ENCODE measurements at places on chromosomes 5 and 9. TPM values are rescaled to one million over a fixed set of nuclear protein-coding genes. Genes with fewer than 3 reads are reported as not detected.

DNA sequence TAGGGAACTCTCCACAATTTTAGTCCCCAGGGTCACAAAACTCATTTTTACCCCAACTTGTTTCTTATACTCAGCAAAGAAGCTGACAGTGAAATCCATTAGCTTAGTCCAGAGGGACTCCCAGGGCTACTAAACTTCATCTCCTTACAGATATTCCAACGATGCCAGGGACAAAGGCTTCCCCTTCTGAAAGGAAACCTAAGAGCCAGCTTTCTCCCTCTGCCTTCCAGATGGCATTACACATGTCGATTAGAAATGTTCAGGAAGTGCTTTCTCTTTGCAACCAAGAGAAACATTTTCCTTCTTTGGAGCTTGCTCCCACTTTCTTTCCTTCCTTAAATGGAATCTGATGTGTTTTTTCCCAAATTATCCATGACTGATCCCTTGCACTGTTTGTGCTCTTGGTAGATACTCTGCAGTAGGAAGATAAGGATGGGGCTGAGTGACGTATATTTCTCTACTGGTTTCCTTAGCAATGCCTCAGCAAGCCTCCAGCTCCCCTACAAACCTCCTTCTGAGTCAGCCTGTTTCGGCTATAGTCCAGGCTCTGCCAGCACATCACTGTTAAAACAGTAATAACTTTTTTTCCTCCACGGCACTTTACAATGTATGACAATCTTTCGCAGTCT, 43.0 kb upstream of the HTR4 start:
- peak; percentile 10 for DNase-seq

DNA sequence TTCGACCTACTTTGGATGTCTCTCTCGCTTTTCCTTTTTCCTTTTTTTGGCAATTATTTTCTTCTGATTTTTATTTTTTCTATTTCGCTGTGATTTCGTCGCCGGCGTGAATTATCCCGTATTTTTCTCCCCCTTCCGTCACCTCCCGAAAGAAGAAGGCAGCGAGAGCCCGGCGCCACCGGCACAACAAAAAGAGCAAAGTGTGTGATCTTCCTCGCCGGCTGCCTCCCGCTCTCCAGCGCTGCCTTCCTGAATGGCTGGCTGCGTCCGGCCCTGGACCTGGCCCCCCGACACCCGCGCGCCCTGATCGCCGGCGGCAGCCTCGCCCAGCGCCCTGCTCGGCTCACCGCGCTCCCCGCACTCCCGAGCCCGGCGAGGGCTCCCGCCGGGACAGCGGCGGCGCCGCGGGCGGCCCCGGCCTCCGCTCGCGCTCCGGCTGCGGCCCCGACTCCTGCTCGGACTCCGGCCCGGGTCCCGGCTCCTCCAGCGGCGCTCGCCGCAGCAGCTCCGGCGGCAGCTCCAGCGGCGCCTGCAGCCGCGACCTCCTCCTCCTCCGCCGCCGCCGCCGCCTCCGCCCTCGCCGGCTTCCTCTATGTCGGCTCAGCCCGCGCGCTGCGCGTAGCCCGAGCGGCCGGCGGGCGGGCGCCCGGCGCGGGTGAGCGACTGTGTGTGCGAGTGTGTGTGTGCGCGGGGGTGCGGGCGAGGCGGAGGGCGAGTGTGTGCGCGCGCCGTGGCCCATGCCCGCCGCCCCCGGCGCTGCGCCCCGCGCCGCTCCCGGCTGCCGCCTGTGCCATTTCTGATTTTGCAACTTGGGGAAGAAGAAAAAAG, 960 bp downstream of the NR2F1 start:
- no peak for DNase-seq

GRCh38 chr5:149759986-149760853, 30.1 kb downstream of the PPARGC1B start:
- no peak for DNase-seq

DNA sequence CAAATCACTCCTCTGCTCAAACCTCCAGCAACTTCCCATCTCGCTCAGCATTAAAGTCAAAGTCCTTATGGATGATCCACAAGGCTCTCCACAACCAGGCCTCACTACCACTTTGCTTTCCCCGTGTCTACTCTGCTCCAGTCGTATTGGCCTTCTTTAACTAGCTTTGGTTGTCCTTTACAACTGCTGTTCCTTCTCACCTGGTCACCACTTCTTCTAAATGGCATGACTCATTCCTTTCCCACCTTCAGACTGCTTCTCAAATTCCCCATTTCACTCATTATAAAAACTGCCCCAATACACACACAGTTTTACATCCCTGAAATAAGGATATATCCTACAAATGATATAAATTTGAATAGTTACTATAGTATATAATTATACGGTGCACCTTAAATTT, 30.4 kb downstream of the CERT1 start:
- DNase-seq = no peak

DNA sequence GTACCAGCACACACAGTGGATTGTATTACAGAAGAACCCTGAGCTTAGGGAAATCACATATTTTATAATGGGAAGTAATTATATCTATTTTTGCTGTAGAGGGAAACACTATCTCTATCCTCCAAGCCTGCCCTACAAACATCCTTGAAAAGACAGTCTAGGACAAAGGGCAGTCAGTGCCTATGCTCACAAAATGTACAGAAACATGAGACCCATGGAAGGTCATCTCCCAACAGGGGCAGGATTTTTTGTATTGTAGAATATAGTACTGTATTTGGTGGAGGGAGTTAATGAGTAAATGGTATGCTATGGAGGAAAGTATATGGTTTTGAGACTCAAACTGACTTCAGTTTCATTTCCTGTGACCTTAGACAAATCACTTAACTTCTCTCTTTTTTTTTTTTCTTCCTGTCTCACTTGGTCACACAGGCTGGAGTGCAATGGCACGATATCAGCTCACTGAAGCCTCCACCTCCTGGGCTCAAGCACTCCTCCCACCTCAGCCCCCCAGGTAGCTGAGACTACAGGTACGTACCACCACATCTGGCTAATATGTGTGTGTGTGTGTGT, 5.8 kb upstream of the RAB14 start:
- no peak for DNase-seq

DNA sequence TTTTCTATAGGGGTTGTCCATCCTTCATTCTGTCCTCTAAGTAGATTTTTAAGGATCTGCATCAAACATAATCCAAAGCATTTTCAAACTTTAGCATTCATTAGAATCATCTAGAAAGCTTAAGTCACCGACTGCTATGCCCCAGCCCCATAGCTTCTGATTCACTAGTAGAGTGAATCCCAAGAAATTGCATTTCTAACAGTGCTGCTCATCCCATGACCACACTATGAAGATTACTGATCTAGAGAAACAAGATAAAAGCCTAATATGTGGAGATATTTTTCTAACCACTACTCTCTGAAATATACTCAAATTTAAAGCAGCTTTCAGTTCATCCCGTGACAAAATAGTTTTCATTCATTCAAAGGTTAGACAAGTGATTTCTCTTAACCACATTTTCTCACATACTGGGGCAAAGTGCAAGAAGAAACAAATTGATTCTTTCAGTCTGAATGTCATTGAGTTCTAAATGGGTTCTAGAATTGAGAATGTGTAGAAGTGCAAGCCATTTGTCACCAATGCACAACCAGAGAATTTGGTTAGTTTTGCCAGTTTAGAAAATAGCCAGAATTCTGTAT, 286.9 kb upstream of the CD180 start:
- peak; percentile 26 for DNase-seq

The NXNL2 gene
- total RNA-seq = 1.6 TPM

The ANKRD18A gene
- total RNA-seq = 4.0 TPM
